IPS DF 19.7 (cell line): ENCODE measurements at places on chromosomes 2 and 18.
A peak's percentile ranks its signal among the peaks of the same experiment; 100 is the strongest.

GRCh38 chr2:56713161-56713676, 529.4 kb downstream of the CCDC85A start:
- no peak for DNase-seq

- no peak for DNase-seq
Measured at GRCh38 chr2:44759823-44760222, 181.7 kb upstream of the SIX3 start.

- no peak for DNase-seq
Measured at GRCh38 chr18:57128220-57128932, 18.5 kb upstream of the BOD1L2 start.

DNA sequence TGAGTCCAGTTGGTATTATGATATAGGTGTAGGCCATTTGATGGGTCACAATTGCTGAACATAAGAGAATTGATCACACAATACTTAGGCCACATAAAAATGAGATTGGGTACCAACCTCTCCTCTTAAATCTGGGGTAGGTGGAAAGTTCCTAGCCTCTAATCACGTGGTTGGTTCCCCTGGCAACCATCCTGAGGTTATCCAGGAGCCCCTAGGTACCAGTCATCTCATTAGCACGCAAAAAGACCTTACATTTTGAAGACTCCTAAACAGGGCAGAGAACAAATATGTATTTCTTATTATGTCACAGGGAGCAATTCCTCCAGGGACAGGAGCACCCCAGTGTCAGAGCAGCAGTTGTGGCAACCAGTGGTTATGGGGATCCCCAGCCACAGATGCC, 12.7 kb upstream of the SELENOI start:
- no peak for DNase-seq

- DNase-seq = no peak
Measured at GRCh38 chr2:202005272-202005887, 28.3 kb upstream of the FZD7 start.

DNA sequence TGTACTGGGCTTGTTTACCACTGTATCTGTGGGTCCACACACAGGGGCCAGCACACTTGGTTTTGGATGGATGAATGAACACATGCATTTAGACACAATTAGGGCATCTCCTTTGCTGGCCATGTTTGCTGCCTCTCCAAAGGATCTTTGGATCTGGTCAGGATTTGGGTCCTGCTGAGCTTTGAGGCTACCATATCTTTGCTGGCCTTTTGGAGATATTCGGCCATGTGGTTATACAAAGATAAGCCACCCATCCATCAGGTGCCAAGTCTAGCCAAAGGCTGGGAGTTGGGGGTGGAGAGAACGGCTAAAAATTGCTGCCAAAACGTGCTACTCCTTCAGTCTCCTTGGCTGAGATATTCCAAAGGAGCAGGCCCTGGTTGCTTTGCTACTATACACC, 18.2 kb upstream of the FZD7 start:
- DNase-seq = no peak

DNA sequence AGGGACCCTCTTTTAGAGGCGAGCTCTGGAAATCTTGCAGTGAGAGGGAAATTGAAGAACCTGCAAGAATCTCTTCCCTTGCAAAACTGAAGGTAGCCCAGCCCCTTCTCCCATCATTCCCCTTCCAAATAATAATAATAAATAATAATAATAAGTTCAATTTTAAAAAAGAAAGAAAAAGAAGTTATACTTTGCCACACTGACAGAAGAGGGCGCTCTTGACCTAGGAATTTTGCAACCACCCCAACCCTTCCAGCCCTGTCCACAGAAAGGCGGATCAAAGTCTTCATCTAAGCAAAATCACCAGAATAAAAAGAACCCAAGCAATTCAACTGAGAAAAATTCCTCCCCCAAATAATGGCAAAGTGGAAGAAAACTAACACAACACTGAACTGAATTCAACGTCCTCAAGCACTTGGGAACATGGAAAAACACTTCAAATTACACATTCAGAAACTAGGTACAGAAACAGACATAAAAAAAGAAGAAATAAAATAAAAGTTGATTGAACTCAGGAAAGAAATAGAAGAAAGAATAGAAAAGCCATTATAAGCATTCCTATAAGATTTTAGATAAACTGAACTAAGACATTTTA, 98.9 kb upstream of the GLS start:
- no peak for DNase-seq

DNA sequence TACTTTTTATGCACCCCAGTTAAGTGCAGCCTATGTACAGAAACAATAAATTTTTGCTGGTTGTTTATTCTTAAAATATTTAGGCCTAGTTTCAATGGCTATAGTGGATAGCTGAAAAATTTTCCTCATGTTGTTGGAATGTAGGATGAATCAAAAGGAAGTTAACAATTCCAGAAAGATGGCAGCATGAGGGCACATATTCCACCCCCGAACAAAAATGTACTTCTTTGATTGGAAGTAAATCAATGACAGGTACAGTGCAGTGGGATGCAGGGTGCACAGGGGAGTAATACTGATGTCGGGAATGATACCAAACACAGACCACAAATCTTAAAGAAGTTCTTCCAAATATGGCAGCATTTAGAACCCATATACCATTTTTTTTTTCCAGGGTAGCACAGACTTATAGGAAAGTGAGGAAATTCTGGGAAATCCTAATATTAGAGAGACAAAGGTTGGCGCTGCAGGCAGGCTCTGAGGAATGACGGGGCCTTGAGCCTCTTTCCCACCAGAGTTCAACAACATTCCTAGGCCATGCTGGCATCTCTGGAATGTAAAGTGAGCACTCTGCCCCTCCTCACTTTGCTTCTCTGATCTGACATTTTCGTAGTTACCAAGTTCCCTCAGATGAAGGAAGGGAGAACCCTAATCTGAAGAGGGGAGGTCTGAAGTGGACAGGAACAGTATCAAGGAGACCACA, 36.6 kb upstream of the IKZF2 start:
- peak; percentile 95 for DNase-seq

- DNase-seq = no peak
Measured at GRCh38 chr2:27803046-27803445, 31.5 kb downstream of the MRPL33 start.

DNA sequence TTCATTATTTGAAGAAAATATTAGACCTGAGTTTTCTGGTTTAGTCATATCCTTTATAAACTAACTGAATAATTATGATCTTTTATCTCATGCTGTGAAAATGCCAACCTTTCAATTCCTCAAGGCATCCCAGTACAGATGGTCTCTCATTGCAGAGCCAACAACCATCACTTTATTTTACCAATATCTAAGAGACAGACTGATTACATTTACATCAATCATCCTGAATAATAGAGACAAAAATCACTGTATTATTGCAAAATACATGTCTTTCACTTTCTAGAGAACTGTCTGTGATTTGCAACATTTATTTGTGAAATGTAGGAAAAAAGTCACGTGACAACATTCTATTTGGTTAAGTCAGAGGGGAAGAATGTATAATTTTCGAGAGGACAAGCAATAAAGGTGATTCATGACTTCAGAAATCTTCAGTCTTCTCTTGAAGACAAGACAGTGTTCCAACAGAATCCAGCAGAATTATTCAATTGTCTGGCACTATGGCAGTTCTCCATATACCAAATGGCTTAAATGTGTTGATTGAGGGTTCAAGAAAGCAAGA, 503.6 kb upstream of the SYT4 start:
- DNase-seq = no peak

GRCh38 chr18:27606741-27607140, 421.6 kb upstream of the CHST9 start:
- no peak for DNase-seq

DNA sequence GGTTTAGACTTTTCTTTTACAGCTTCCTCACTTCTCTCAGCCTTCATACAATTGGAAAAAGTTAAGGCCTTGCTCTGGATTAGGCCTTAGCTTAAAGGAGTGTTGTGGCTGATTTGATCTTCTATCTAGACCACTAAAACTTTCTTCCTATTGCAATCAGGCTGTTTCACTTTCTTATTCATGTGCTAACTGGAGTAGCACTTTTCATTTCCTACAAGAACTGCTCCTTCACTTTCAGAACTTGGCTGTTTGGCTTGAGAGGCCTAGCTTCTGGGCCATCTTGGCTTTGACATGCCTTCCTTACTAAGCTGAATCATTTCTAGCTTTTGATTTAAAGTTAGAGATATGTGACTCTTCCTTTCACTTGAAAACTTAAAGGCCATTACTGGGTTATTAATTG, 114.3 kb downstream of the ARHGEF4 start:
- no peak for DNase-seq

GRCh38 chr2:68362749-68363148, 2.3 kb upstream of the PLEK start:
- DNase-seq = no peak

DNA sequence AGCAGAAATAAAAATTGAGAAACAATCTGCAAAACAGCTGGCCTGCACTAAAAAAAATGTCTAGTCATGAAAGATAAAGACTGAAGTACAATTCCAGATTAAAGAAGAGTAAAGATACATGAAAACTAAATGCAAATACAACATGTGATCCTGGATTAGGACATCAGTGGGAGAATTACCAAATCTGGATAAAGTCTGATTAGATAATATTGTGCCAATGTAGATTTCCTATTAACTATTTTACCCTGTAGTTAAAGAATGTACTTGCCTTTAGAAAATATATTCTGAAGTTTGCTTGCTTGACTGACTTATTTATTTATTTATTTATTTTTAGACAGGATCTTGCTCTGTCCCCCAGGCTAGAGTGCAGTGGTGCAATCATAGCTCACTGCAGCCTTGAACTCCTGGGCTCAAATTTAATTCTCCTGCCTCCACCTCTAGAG, 58.7 kb downstream of the ASXL2 start:
- DNase-seq = no peak

GRCh38 chr2:225140723-225141122, 98.5 kb upstream of the DOCK10 start:
- DNase-seq = no peak

GRCh38 chr2:63736354-63736753, 105.3 kb upstream of the UGP2 start:
- DNase-seq = no peak

DNA sequence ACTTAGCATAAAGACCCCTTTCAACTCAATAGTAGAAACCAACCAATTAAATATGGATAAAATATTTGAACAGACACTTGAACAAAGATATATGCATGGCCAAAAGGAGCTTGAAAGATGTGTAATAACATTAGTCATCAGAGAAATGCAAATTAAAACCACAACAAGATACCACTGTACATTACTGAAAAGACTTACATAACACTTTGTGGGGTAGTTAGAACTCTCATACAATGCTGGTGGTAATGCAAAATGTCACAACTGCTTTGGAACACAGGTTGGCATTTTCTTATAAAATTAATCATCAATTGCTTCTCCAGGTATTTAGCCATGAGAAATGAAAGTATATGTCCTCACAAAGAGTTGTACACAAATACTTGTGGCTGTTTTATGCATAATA, 60.7 kb downstream of the TTC27 start:
- DNase-seq = no peak

GRCh38 chr2:70995426-70995729, 705 bp upstream of the TEX261 start:
- DNase-seq = no peak

DNA sequence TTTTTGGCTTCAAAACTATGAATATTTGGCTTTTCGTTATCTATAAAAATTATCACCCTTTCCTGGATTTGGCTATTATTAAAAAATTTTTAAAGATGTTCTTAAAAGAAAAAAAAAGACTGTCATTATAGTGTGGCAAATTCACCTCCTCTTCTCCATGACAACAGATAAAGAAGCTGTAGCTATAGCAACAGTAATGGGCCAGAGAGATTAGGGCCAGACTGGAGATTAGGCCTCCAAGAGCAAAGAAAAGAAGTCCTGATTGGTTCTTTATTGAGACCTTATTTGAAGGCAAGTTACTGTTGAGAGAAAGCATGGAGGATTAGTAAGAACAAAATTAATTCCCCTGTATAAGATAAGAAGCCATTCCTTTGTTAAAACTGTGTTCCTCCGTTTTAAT, 812.5 kb downstream of the DCC start:
- DNase-seq = no peak

DNA sequence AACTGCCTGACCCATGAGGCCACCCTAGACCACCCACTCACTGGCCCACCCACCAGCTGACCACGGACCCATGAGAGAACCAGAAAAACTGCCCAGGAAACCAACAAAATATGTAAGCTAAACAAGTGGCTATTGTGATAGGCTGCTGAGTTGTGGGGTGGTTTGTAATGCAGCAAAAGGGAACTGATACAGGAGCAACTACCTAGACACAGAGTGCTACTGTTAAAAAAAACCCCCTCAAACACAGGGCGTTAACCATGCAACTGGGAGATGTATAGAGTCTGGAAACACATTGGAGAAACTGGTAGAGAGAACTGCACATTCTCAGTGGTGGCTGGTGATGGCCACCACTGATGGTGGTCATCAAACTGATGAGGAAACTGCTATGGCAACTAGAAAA, 206.3 kb upstream of the GYPC start:
- no peak for DNase-seq

GRCh38 chr2:55837073-55837472, 86.5 kb downstream of the EFEMP1 start:
- DNase-seq = peak; percentile 64

DNA sequence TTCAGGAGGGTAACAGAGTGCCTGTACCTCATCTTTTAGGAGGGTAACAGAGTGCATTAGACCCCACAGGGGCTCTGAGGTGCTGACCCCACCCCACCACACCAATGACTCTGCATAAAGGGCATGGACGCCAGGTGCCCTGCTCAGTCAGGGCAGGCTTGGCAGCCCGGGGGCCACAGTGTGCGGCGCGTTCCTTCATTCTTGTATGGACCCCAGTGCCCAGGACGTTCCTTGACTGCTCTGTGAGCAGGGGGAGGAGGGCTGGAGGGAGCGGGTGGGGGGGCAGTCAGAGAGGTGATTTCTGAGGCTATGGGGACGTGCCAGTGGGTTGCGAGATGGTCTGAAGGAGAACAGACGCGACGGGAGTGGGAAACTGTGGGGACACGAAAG, 168.7 kb upstream of the NCK2 start:
- no peak for DNase-seq

DNA sequence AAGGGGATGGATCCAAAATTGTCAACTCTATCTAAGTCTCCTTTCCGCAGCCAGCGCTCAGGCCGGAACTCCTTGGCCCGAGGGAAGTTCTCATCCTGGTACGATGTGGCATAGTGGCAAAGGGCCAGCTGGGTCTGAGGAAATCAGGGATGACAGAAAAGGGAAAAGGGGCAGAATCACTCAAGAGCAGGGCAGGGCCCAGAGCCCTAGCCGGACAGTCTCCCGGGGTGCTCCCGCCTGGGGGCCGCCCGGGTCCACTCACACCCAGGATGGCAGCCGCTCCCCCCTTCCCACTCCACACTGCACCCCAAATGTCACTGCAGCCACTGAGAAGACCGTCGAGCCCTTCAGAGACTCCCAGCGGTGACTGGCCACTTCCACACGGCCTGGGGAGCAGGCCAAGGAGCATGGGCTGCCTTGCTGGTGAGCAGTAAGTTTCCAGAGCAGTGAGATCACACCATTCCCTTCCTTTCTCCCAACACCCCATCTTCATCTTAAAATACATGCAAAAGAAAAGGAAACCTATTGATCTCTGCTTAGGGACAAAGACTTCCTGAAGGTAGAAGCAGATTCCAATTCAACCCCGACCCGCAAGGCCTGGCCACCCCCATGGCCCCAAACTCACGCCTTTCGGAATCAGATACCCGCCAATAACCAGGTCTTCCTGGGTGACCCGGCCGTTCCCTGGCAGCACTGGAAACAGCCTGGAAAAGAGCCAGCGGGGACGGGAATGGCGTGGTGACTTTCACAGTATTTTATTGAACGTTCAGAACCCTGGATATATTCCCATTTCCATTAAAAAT, 26.7 kb downstream of the CYP27C1 start:
- no peak for DNase-seq
